ENCODE measurements at places on chromosomes 6 and 20.

- peak; percentile 12 for DNase-seq
These were observed 150.4 kb downstream of the BTBD3 start for GRCh38 chr20:12068121-12068520.

DNA sequence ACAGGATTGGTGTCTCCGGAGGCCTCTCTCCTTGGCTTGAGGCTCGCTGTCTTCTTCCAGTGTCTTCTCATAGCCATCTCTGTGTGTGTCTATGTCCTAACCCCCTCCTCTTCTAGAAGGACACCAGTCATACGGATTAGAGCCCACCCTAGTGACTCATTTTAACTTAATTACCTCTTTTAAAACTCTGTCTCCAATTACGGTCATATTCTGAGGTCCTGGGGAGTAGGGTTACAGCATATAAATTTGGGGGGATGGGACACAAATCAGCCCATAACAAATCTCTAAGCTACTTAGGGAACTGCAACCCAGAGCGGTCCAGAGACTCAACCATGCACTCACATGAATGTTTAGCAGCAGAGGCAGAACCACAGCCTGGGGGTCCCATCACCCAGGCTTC lies 56.1 kb upstream of the SASH1 start:
- DNase-seq = no peak

- DNase-seq = no peak
These were observed 27.8 kb upstream of the FAM110A start for GRCh38 chr20:805713-806112.

DNA sequence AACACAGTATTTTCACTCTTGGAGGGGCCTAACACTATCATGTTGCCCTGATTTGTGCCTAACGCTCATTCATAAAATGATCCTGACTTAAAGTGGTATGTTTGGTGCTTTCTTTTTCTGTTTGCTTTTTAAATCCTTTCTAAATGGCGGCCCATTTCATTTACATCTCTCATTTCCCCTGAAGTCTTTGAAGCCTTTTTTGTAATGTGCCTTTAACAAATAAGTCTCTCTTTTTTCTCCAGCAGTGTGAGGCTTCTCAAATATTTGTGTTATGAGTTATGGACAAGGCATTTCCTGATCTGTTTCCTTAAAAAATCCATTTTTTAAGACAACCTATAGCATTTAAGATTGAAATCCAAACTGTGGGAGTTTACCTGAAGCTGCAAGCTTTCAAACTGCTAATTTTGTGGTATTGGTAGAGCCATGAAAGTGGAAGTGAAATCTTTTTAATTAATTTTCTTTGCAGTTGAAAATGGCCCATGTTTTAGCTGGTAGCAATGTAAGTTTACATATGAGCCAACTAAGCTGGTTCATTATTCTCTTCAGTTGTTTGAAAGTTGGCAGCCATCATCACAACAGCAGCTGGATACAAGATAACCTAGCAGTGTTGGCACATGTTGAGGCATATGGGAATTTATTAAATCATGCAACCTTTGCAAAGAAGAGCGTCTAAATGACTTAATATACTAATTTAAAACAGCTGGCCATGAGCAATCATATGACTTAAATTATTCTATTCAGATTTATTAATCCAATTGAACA lies 469.7 kb downstream of the CDKAL1 start:
- DNase-seq = peak; percentile 58

DNA sequence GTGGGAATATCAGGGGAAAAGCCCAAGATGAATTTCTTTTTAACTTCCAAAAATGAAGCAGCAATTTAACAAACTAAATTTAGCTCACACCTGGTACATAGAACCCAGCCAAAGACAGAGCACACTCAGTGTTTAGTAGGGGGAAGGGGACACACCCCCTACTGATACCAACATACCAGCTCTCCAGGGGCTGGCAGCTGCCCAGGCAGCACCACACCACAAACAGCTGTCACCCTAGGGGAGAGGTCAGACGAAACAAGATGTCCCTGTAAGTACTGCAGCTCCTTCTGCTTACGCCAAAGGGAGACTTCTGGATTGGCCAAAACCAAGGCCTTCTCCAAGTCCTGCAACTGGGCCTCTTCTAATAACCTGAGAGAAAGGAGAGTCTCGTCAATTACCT lies 26.0 kb downstream of the MDN1 start:
- DNase-seq = no peak

DNA sequence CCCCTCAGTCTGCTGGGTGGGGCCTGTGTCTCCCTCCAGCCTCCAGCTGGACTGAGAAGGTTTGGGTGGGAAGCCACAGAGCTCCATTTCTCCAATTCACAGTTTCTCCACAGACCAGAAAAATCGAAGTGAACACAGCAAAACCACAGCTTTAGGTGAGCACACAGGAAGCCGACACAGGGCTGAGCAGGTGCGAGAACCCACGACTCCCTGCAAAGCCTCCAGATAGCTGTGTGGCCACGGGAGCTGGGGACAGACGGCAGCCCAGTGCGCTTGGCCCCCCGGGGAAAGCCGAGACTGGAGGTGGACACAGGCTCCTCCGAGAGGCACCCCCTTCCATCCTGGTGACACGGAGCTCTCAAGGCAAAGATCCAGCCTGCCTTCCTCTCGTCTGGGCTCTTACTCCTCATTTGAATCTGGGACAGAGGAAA lies 29.0 kb upstream of the MPC1 start:
- no peak for DNase-seq

GRCh38 chr20:49748525-49748838 lies 34.8 kb upstream of the B4GALT5 start:
- no peak for DNase-seq

GRCh38 chr6:28664870-28665396 lies 139.3 kb downstream of the GPX5 start:
- DNase-seq = no peak

All from EH (cell line).